Stimulated activated naive CD8-positive, alpha-beta T cell treated with anti-CD3 and anti-CD28 coated beads, Interleukin-15, amount 100 ng/mL, for 72 hours (primary cell): ENCODE measurements at places on chromosomes 1 and 21.

DNA sequence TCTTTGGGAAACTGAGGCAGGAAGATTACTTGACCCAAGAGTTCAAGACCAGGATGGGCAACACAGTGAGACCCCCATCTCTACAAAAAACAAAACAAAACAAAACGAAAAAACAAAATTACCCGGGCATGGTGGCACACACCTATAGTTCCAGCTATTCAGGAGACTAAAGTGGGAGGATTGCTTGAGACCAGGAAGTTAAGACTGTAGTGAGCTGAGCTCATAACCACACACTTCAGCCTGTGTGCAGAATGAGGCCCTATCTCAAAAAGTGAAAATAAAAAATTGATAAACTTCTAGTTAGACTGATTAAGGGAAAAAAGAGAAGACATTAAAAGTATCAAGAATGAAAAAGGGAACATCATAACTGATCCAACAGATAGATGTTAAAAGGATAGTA lies 154.0 kb downstream of the RHOU start:
- no peak for DNase-seq

DNA sequence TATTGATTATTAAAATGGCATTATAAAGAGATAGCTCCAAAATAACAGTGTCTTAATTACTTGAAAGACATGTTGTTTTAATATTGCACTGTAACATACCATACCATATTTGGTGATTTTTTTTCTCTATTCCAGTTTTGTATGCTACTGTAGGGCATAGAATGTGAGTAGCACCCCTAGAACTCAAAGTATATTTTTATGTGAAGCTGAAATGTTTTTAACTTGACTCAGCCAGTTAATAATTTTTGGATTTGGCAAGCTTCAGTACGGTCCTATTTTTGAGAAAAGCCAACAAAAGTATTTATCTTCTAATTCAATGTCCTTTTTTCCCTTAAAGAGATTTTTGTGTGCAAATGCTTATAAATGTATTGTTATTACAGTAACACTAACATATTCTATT lies 593.8 kb downstream of the USP25 start:
- no peak for DNase-seq

GRCh38 chr21:28371713-28372112 lies 621.0 kb downstream of the LTN1 start:
- DNase-seq = no peak

- no peak for DNase-seq
Measured at GRCh38 chr1:234143681-234144080, 229.6 kb upstream of the COA6 start.

DNA sequence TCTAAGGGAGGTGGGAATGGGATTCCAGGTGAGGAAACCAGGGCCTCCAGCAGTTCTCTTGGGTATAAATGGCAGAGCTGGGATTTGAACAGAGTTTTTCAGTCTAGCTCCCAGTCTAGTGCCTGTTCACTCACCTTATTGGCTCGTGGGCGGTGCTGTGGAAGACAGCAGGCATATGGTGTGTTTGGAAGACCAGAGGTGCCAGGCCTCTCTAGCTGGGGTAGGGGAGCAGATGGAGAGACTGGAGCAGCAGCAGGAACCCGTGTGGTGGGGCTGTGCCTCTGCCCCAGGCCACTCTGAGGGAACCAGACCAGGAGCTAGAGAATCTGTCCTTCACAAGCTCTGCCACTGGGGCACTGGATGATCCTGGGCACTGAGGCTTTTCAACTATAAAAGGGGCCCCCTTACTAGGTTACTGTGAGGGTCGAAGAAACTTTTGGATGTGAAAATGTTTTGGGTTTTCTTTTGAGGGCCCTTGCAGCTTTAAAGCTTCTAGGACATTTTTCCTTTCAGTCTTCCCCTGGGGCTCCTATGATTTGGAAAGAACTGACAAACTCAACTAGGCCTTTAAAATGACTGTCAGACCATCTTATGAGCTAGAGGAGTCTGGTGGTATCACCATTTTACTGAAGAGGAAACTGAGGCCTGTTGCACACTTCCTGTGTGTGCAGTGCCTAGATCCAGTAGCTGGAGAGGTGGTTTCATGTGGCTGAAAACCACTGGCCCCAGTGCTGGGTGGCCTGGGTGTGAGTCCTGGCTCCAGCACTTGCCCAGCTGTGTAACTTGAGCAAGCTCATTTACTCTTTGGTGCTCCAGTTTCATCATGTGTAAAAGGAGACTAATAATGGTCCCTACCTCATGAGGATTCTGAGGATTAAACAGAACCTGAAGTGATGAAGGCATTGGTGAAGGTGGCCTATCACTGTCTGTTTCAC lies 6.1 kb downstream of the DMRTB1 start:
- DNase-seq = no peak

- DNase-seq = peak; percentile 88
Measured at GRCh38 chr1:11478571-11479374, at the start of gene DISP3. Gene DISP3 (plus strand): TSS chr1:11479155. CDS start chr1:11500993, 21,838 bp downstream.
